ENCODE measurements at places on chromosomes 13 and 19.
A peak's percentile ranks its signal among the peaks of the same experiment; 100 is the strongest.

GRCh38 chr13:50255639-50256038 lies 240.4 kb downstream of the KCNRG start:
- DNase-seq = no peak

DNA sequence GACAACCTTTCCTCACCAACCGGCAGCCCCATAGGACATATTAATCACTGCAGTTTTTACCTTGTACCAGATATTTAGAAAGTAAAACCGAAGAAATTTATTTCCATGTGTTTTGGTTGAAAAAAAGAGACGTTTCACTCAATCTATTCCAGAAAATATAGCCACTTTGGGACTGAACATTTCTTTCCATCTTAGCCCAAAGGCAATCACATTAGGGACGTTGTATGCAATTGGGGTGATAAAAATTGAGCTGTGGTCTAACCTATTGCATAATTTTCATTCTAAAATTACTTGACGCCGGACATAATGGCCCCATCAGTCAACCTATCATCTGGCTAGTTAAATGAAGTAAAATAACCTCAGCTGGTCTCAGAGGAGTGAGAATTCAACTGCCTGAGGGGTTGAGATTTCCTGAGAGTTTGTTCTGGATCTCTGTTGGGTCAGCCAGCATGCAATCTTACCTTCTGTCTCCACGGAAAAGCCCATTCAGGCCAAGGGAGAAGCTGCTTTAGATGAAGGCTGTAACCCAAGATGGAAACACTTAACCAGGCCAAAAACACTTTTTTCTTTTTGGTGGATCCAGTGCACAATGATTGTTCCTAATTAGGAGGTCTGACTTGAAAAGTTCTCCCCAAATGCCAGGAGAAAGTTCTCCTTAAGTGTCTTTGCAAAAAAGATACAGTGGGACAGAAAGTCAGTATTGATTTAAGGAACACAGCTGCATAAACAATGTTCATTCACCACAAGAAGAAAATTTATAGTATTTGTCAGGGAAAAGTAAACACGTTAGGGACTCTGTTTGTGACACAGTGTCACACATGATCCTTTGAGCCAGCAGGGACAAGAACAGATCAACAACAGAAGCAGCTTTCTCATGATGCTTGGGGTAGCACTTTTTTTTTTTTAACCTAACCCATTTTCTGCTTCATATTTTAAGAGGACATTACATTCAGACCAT lies 34.1 kb downstream of the DLEU7 start:
- no peak for DNase-seq

- DNase-seq = no peak
These were observed 1608.2 kb downstream of the SLITRK5 start for GRCh38 chr13:89279374-89279773.

- DNase-seq = no peak
These were observed 1629.4 kb downstream of the PCDH9 start for GRCh38 chr13:65600702-65601101.

- no peak for DNase-seq
These were observed 202.9 kb upstream of the KLHL1 start for GRCh38 chr13:70311191-70311590.

- DNase-seq = no peak
These were observed 486 bp upstream of the ZNF805 start for GRCh38 chr19:57239982-57240310.

DNA sequence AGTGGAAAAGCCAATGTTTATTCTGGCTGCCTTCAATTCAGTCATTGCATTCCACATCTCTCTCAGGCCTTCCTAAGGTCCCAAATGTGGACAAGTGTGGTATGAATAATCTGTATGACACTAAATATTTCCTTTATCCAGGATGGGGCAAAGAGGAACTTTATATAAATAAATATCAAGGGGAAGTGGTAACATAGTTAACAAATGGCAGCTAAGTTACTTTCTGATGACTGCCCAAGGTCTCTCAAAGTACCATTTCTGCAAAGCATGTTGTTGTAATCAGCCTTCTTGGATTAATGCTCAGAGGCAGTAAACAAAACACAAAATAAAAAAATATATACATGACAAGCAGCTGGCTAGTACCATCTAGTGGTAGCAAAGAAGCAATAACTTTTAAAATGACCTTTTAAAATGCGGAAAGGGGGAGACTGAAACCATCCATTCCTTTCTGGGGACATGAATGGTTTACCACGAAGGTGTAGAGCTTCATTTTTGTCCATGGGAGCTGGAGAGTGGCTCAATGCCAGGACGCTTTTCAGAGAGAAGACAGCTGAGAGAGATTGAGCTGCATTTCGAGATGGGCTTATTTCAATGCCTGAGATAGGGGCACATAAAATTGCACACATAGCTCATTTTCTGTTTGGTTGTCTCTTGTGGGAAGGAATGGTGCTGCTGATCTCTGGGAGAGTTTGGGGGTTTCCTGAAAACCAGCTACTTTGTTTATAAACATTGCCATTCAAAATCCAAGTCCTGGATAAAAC lies 259.2 kb downstream of the RFC3 start:
- DNase-seq = no peak

- no peak for DNase-seq
These were observed 21.5 kb upstream of the GPR18 start for GRCh38 chr13:99279637-99280036.

DNA sequence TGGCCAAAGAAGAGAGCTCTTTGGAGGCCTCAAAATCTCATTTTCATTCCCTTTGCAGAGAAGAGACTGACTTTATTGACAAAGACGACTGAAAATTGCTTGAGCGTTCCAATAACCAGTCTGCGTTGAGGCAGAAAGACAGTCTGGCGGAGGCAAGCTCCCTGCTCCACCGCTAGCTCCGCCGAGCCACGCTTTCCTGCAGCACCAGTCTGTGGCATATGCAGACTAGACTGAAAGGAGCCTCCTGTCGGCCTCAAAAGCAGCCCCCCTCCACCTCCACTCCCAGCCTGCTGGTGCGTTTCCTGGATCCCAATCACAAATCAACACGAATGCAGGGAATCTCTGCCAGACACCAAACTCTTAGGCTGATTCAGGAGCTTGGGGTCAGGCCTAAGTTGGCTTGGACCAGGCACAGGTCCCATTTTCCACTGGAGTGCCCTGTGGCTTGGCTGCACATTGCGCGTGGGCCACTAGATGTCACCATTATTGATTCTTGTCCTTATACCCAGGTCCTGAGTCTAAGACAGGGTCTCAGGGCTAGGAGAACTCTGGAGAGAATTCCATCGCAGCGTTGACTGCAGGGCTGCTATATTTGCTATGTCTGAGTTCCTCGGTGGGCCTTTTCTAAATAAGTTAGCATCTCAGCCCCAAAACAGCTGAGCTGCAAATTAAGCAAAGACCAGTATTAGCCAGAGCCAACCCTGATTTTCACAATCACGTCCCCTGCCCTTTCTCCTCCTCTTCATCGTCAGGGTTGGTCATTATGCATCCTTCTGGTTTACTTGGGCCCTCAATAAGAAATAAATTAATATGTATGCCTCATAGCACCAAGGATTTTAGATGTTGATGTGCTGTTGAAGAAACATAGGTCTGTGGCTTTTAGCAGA lies 5.2 kb upstream of the ZNF507 start:
- no peak for DNase-seq

DNA sequence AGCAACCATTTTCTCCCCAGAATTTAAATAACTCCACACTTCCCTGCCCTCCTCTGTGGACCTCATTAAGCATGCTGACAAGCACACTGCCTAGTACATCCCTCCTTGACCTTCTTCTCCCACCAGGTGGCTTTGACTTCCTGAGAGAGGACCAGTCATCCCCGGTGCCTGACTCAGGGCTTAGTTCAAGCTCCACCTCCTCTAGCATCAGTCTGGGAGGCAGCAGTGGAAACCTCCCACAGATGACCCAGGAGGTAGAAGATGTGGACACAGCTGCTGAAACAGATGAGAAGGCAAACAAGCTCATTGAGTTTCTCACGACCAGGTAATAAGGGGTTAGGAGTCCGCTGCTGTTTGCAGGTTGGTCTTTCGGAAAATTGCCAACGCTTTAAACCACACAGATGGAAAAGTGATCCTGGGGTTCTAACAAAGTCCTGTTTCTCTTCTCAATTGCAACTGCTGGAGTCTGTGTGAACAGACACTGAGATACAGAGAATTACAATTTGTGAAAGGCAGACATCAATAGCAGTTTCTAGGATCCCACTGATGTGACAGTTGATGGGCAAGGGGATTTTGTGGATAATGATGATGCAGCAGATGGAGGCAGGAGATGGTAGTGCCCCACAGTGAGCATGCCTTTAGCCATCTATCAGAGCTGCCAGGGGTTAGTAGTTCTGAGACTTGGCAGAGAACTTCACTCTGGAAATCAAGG lies 86.7 kb downstream of the ZAR1L start:
- DNase-seq = no peak

GRCh38 chr19:29596080-29596727 lies 9.9 kb upstream of the POP4 start:
- no peak for DNase-seq

GRCh38 chr19:45973553-45974338 lies at the start of gene NOVA2:
Gene NOVA2, minus strand, starts transcription at chr19:45973865. Its CDS starts 514 bp downstream, at chr19:45973351.
- DNase-seq = peak; percentile 79

DNA sequence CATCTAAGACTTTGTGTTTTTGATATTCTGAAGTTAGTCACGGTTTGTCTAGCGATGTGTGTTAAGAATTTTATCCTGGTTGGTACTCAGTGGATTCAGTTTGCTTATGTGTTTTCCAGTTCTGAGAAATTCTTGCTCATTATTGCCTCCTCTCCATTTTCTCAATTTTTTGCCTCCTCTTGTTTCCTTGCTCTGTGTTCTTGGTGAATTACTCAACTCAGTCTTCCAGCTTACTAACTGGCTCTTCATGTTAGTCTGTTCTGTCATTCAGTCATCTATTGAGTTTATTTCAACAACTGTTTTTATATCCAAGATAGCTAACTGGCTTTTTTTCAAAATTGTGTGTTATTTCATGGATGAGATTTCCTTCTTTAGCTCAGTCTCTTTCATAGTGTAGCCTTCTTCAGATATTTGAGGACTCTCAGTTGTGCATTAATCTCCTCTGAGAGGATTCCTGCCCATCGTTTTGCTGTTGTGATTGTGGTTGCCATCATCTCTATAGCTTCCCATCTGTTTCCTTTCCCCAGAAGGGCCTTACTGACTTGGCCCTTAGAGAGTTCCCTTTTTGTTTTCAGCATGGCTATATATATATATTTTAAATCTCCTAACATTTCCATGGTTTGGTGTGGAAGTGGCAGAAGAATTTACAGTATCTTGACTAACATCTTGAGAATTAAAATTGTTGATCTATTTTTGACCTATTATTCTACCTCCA lies 6.2 kb downstream of the SETDB2 start:
- DNase-seq = no peak

- DNase-seq = no peak
These were observed at the start of gene KHSRP for GRCh38 chr19:6424195-6424938. Gene KHSRP, minus strand, starts transcription at chr19:6424811. Its CDS starts 110 bp downstream, at chr19:6424701.

DNA sequence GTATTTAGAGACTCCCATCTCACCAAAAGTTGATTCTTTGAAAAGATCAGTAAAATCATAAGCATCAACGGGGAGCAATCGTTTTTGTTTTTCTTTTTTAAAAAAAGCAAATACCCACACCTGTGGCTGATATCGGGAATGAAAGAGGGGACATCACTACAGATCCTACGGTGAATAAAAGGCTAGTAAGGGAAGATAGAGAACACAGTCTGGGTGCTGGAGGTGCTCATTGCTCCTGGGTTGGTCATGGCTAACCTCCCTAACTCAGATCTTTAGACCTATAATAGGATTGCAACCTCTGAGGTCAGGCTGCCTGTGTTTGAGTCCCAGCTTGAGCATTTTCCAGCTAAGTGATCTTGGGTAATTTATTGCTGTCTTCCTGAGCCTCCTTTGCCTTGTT lies 1.1 kb downstream of the EHD2 start:
- DNase-seq = no peak

DNA sequence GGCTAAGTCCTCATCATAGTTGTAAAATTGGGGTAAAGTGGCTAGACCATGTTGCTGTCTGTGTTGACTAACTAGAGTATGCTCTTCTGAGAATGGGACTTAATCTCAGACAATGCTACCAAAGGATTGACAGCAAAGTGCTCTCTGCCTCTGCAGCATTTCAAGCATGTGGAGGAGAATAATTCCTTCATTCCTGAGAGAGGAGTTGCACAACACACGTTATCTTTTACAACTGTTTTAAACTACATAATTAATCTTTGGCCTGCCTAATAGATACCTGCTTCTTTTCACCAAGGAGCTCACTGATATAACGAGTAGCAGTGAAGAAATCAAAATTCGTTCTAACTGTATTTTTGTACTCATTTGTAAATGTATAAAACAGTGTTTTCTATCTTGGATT lies 2172.2 kb downstream of the PCDH9 start:
- DNase-seq = no peak

DNA sequence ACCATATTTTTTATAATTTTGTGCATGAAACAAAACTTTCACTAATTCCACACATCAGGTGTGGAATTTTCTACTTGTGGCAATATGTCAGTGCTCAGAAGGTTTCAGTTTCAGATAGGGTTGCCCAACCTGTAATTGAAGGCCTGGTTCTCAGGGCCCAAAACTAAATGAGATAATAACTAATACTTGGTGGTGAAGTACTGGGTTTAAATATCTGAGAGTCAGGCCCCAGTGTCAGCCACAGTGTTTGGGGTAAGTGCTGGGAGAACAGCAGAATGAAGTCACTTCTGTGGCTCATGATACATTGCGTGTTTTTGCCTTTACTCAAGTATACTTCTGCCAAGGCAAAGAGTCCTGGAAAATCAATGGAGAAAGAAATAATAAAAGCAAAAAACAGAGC lies 5.6 kb downstream of the SAFB start:
- no peak for DNase-seq

GRCh38 chr13:31168166-31168565 lies 6.5 kb upstream of the HSPH1 start:
- DNase-seq = no peak

- DNase-seq = no peak
These were observed 182.8 kb downstream of the LMO7 start for GRCh38 chr13:75818968-75819225.

DNA sequence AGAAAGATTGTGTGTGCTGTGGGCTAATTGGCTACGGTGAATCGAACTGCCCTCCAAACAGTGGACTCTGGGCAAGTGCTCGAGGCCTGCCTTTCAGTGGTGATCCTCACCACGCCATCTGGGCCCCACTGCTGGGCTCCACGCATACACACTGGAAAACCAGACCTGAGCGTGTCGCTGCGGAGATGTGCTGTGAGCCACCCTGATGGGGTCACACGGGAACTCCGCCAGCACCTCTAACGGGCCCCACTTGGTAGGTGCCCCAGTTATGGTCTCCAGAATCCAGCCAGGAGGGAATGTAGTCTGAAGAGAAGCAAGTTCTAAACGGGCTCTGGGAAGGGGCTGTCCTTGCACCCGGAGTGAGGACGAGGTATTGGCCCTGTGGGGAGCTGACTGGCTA lies 39.3 kb downstream of the C13orf46 start:
- DNase-seq = no peak

- no peak for DNase-seq
These were observed 128.7 kb downstream of the KLF12 start for GRCh38 chr13:74005320-74006157.

DNA sequence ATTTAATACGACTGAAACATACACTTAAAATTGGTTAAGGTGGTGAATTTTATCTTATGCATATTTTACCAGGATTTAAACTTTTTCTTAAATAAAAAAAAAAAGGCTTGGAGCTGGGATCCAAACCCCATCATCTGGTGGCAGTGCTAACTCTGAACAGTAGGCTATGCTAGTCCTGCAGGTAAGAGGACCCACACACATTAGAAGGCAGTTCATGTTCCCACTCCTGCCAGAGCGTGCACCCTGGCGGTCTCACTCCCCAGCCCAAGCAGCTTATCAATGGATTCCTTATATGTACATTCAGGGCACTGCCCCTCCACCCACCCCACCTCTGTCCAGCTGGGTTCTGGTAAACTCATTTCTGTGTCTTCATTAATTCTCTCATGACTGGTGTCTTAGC lies 31.3 kb upstream of the CEBPA start:
- no peak for DNase-seq

GRCh38 chr13:26538363-26539317 lies 18.8 kb upstream of the WASF3 start:
- DNase-seq = no peak
